Motor neuron (in vitro differentiated cells): ENCODE measurements at places on chromosomes 2 and 18. TPM values are rescaled to one million over a fixed set of nuclear protein-coding genes. Genes with fewer than 3 reads are reported as not detected.

SGO2 gene
- total RNA-seq, result 2.5 and 2.8 TPM in 2 replicates

DNA sequence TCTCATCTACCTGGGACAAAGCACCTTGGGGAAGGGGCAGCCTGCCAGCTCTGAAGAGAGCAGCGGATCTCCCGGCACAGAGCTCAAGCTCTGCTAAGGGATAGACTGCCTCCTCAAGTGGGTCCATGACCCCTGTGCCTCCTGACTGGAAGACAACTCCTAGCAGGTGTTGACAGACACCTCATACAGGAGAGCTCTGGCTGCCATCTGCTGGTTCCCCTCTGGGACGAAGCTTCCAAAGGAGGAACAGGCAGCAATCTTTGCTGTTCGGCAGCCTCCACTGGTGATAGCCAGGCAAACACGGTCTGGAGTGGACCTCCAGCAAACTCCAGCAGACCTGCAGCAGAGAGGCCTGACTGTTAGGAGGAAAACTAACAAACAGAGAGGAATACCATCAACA is 549.9 kb upstream of the LRATD1 start:
- ATAC-seq, result no peak

- no peak for ATAC-seq
Observed at GRCh38 chr2:193349642-193350041, 1154.9 kb upstream of the TMEFF2 start.

NDC80 gene
- total RNA-seq, result 17.6 and 20.5 TPM in 2 replicates

- ATAC-seq, result no peak
Observed at GRCh38 chr2:178280244-178280852, 86.0 kb downstream of the OSBPL6 start.

DNA sequence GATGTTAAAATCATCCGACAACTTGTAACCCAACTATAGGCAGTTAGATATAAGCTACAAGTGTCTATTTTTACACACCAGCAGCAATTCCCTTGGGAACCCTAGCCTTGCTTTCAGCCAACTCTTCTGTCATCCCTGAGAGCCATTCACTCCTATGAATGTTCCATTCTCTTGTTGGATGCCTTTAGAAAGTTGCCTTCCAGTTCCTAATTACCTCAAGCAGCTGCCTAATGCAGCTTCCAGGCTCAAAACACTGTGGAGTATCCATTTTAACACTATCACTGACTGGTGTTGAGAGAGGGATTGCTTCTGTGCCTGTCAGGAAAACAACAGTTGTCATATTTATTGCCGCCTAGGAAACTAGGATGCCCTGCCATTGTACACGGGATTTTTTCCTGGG is 402.0 kb upstream of the ACVR2A start:
- ATAC-seq, result peak; percentile 31

SERPINB11 gene
- total RNA-seq, result not detected in 2 replicates

GRCh38 chr2:13698847-13699246 is 933.7 kb upstream of the LRATD1 start:
- no peak for ATAC-seq

MYO1B gene
- 83.8 and 94.6 TPM in 2 replicates for total RNA-seq

EPB41L3 gene
- 2.2 and 2.6 TPM in 2 replicates for total RNA-seq

- ATAC-seq, result no peak
Observed at GRCh38 chr2:199128476-199129229, 329.1 kb downstream of the SATB2 start.

PCARE gene
- 0.47 and 0.78 TPM in 2 replicates for total RNA-seq

DNA sequence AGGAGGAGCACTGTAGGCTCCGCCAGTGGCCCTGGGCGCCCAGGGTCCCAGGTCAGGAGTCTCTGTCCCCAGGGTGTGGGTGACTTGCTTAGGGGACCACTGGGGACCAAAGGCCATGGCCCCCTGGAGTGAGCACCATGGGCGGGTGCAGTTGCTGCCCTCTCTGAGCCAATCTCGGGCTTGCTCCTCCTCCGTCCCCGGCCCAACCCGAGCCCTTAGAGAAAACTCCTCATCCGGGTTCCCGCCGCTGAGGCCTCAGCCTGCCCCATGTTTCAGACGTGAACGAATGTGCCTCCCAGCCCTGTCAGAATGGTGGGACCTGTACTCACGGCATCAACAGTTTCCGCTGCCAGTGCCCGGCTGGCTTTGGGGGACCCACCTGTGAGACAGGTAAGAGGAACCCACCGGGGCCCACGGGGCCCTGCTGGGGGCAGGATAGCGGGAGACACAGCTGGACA is 38.6 kb downstream of the SNED1 start:
- ATAC-seq, result no peak

DNA sequence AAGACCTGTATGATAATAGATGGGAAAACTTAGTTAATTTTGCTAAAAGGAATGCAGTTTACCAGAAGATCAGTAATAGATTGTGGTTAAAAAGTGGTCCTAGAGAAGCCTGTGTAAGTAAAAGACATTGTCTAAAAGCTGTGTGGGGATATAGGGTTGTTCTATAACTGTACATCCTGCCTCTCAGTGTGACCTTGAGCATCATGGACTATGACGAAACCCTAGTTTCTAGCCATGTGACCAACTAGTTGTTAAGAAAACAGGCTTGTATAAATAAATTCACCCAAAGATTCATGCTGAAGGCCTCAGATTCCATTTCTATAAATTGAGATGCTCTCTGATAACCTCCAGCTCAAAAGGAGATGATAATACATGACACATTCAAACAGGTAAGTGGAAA is 160.7 kb downstream of the IKZF2 start:
- no peak for ATAC-seq

GRCh38 chr18:70985948-70986347 is 697.1 kb downstream of the SOCS6 start:
- no peak for ATAC-seq

DNA sequence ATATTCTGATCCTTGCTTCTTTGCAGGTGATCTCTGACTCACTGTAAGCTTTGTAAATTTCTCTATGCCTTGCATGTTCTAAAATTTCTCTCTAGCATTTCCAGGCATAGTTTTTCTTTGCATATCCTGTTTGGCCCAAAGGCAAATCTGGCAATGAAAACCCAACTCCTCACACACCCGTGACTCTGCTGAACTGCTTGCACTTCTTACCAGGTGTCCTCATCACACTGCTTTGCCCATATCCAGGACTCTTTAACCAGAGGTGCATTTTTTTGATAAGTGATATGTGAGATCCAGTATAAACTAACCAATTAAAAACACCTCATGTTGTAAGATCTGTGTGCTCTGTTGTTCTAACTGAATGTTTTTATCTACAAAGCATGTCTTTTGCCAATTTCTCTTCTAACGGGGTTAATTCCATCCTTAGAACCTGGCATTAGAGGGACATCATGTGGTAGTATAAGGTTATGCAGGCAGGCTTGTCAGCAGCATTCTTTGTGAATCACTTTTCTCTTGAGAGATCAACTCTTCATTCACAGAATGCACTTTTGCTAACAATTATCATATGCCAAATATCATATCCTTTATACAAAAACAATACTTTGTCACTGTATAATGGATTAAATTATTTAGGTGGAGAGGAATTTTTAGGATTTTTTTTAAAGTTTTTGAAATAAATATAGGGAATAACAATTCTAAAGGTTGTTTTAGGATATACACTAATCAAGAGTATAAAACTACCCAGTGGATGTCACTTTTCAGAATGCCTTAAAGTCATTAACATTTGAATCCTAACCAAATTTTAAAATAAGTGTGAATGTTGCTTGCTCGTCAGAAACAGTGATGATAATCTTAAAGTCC is 20.8 kb upstream of the TMX3 start:
- peak; percentile 92 for ATAC-seq

GRCh38 chr2:457262-457661 is 169.4 kb upstream of the ALKAL2 start:
- ATAC-seq, result no peak

DNA sequence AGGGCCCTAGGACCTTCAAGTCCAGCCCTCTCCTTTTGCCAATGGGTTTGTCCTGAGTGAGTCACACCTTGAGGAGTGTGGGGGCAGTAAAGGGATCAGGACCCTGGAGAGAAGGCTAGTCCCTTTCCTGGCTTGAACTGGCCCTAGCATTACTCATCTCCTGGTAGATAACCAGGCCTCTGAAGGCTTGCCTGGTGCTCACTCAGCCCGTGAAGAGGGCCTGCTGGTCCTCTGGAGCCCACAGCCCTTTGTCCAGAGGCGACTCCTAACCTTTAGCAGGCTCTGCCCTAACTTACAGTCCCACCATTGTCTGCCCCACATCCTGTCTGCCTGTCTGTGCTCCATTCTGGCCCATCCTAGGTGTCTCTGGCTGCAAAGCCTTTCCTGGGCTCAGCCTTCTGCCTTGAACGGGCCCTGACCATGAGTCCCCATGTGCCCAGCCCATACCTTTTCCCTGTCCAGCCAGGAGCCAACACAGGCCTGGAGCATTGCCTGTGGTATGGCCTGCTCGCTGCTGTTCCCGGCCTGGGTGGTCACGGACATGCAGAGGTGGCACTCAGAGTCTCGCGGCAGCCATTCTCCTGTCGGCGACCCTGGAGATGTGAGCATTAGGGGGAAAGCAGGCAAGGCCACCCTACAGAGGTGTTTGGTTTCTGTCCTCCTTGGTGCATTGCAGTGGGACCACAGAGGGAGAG is 5.0 kb downstream of the SFTPB start:
- ATAC-seq, result peak; percentile 12

DNA sequence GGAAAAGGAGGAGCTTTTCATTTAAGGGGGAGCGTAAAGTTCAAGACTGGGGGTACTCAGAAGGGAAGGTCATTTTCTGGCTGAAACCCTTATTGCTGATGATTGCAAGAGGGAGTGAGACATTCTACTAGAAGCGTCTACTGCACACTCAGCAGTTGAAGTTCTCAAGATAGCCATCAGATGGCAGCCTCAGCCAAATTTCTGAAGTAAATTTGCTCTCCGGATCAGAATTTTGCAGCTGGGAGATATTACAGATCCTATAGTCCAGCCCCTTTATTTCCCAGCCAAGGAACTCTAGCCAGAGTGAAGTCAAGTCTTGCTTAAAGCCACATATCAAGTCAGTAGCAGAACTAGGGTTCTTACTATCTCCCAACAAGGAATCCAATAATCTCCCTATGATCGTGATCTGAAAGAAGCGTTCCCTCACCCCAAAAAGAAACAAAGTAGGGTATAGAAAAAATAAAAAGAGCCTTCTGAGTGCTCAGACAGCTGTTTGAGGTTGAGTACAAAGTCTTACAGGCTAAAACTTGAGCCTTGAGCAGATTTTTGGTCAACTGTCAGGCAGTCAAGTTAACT is 24.0 kb downstream of the RAX start:
- ATAC-seq, result peak; percentile 99

DIPK1C gene
- total RNA-seq, result 0.11 and 0.49 TPM in 2 replicates

OR6B2 gene
- 0.56 TPM in 1 of 2 replicates, not detected in the other for total RNA-seq

DNA sequence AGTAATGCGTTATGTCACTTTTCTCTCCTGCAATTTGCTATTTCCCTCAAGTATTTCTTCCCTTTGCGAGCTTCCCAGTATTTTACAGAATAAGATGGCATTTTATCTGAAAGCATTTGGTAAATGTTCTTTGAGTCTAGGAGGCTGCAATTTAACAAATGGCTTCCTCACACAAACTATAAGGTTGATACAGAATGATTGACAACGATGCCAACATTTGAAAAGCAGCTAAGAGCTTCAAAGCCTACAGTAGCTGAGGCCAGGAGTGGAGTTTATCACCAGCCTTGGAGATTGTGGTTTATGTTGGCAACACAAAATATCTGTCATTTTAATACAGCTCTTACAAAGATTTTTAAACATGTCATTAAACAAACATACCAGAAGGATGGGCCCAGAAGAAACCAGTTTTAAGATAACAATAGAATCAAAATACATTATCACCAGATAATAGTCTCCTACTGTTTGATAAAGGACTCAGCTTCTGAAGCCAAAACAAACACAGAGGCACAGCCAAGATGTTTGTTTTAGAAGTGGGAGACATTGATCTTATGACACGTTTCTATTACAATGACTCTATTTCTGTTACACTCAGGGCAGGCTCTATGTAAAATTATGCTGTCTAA is 711.4 kb upstream of the ACVR2A start:
- ATAC-seq, result no peak

- peak; percentile 76 for ATAC-seq
Observed at GRCh38 chr18:23619388-23619881, 33.1 kb upstream of the NPC1 start.

- peak; percentile 72 for ATAC-seq
Observed at GRCh38 chr18:8721716-8722115, 16.4 kb downstream of the MTCL1 start.

DNA sequence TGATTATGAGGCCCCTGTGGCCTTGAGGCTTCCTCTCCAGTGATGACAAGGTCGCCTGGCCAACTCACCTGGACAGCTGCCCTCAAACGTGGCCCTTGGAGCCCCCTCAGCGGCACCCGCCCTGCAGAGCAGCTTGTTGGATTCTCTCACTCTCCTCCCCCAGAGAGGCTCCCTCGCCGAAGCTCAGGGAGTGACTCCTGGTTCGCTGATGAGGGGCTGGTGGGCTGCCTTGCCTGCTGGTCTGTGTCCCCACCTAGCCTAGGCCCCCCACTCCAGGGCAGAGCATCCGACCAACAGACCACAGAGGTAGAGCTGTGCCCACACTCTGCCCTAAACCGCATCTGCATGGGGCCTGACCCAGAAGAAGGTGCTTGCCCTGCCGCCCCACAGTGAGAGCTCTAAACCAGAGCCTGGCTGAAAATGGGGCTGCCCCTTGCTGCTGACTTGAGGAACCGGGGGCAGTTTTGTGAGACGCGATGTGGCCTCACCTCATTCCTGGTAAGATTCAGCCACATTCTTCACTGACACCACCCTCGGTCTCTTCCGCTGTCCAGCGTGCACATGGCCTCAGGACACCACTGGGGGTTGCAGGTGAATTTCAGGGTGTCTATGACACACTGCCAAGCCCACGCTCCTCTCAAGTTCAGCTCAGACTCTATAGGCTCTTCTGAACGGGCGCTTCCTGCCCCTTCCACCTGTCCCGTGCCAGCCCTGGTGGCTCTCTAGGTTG is 131.6 kb downstream of the CABLES1 start:
- ATAC-seq, result no peak

STAT4 gene
- 4.5 and 5.0 TPM in 2 replicates for total RNA-seq

DSC3 gene
- total RNA-seq, result 3.8 and 4.1 TPM in 2 replicates

CTDP1 gene
- 20.5 and 23.5 TPM in 2 replicates for total RNA-seq

- peak; percentile 78 for ATAC-seq
Observed at GRCh38 chr18:44700652-44701051, 20.0 kb downstream of the SETBP1 start.
